ENCODE measurements at places on chromosomes 6 and 20.

- DNase-seq: no peak
Observed at GRCh38 chr6:106112433-106112832, 26.3 kb downstream of the PRDM1 start.

DNA sequence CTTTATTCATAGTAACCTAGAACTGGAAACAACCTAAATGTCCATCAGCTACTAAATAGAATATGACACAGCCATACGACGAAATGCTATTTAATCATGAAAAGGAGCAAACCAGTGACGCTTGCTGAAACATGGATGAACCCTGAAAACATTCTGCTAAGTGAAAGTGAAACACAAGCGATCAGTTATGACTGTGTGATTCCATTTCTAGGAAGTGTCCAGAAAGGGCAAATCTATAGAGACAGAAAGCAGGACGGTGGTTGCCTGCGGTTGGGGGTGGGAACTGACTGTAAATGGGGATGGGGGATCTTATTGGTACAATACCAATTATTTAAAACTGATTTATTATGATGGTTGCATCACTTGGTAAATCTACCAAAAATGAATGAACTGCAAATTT is 126.8 kb downstream of the IPCEF1 start:
- no peak for DNase-seq

GRCh38 chr6:1856381-1856780 is 246.7 kb downstream of the FOXC1 start:
- DNase-seq: no peak

DNA sequence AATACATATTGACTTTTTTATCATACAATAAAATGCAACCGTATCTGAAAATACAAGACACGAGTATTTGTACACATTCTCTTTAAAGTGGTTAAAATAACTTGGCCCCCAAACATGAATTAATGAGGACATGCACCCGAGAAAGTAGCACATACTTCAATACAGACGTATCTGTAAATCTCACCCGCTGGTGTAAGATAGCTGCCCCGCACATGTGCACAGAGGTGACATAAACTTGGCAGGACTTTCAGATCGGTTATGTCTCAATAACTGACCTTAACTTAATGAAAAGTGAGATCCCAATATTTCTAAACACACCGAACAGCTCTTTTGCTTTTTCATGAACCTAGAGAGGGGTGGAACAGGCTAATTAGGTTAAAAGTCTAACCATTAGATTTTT is 91.5 kb upstream of the RPS6KA2 start:
- DNase-seq: no peak

DNA sequence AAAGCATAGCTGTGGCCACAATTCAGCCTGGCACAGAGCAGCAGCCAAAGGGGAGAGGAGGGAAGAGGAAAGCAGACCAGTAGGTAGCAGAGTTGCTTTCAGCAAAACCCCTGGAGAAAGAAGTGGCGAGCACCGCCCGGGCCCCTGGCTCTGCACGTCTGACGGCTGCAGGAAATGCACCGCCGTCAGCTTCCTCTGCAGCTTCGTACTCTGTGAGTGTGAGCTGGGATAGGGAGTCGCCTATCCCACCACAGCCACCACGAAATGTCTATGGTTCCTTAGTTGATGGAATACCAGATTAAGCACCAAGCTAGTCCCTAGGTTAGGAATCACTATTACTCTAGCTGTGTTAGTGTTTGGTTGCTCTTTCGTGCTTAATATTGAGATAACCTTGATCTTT is 79.9 kb upstream of the NAA20 start:
- no peak for DNase-seq

All from renal cortex interstitium (tissue), 15 donors.